ENCODE measurements at places on chromosomes 5 and 9. TPM values are rescaled to one million over a fixed set of nuclear protein-coding genes. Genes with fewer than 3 reads are reported as not detected.

Gene MYMK
- not detected for total RNA-seq

DNA sequence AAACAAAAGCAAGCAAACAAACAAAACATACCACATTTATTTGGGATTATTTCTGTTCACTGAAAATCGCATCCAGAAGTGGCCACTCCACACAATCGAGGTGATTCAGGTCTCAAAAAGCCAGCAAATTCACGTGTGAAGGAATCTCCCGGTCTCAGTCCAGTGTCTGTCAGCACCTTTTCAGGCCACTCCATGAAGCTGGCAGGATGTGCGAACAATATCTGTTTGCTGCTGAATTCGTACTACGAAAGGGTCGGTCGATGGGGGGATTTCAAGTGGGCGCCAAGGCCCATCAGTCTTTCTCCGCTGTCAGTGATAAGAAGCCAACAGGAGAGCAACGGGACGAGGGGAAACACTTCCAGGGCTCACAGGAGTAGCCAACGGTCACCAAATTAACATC, 505.1 kb downstream of the IRX1 start:
- no peak for DNase-seq

GRCh38 chr9:89812556-89813181, 207.9 kb downstream of the GADD45G start:
- DNase-seq, result no peak

Gene UBE2QL1
- total RNA-seq, result not detected

- no peak for DNase-seq
Measured at GRCh38 chr5:67063791-67064190, 132.8 kb downstream of the CD180 start.

DNA sequence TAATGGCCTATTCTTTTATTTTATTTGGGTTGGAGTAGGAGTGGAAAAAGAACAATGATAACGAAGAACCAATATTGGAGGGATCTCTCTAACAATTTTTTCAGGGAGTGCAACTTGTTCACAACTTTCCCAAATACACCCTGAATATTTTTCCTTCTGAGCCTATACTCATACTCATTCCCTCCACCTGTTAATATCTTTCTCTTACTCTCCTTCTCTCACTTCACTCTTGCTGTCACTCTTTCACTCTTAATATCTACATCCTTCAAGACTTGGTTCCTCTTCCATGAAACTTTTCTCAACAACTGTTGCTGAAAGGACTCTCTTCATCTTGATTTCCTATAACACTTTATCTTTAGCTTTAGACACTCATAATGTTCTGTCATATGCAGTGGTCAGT, 39.0 kb upstream of the MYOT start:
- DNase-seq, result no peak

DNA sequence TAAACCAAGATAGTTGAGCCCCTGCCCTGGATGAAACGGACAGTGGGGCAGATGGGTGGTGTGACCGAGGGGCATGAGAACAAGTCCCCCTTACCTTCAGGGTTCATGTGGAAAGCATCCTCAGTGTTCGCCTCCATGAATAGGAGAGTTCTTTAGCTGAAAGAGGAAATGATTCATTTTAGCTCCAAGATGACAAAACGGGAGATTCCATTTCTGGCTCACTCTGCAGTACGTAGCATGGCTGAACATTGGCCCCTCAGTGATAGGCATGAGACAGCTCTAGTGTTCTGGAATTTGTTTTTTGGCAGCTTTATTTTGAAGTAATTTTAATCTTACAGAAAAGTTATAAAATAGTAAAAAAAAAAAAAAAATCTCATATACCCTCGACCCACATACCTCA, 70.2 kb upstream of the AGXT2 start:
- DNase-seq, result peak; percentile 11

- DNase-seq, result no peak
Measured at GRCh38 chr5:112097768-112098167, 321.3 kb downstream of the EPB41L4A start.

GRCh38 chr5:145237843-145238242, 597.3 kb downstream of the PRELID2 start:
- no peak for DNase-seq

Gene BOD1
- total RNA-seq, result 28.6 TPM

Measured in activated CD4-positive, alpha-beta memory T cell treated with anti-CD3 and anti-CD28 coated beads for 36 hours (primary cell).